ENCODE measurements at places on chromosomes 5 and 9.

DNA sequence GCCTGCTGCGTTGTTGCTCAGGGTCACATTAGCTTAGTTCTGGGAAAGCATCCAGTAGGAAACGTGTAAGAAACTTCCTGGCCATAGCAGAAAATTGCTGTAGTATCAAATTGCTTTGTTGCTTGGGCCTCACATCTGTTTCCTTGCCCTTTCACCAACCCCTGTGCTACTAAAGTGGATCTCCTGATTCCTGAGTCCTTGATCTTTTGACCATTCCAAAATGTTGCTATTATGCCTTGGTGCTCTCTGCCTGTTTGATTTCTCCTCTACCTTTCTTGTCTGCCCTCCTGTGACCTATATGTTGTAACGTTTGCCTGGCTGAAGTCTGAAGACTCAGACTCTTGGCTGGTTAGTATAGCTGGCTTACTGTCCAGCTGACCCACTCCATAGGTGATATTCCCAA, 350.5 kb downstream of the ADGRV1 start:
- no peak for DNase-seq

DNA sequence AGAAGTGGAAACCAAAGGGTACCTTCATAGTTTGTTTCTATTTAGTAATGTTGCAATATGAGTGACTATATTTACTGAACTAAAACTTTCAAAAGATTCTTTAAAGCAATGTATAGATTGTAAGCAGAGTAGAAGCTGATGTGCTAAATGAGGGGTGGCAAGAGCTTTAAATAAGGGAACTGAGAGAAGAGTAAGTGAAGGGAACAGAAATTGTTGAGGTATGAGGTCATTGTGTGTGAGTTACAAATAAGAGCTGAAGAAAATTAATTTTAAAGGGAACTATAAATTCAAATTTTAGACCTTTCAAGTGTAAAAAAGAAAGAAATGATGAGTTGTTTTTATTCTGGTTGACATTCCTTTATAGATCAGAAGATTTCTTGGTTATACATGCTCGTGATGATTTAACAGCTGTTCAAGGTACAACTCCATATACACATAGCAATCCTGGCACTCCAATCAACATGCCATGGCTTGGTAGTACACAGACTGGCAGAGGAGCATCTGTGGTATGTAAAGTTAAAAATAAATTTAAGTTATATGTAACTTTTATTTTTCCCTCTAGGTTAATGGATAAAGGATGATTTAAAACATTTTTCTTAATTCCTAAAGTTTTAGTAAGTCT, 135.1 kb upstream of the TNFAIP8 start:
- DNase-seq: no peak

- DNase-seq: no peak
Observed at GRCh38 chr9:90970608-90971007, 169.0 kb downstream of the SYK start.

DNA sequence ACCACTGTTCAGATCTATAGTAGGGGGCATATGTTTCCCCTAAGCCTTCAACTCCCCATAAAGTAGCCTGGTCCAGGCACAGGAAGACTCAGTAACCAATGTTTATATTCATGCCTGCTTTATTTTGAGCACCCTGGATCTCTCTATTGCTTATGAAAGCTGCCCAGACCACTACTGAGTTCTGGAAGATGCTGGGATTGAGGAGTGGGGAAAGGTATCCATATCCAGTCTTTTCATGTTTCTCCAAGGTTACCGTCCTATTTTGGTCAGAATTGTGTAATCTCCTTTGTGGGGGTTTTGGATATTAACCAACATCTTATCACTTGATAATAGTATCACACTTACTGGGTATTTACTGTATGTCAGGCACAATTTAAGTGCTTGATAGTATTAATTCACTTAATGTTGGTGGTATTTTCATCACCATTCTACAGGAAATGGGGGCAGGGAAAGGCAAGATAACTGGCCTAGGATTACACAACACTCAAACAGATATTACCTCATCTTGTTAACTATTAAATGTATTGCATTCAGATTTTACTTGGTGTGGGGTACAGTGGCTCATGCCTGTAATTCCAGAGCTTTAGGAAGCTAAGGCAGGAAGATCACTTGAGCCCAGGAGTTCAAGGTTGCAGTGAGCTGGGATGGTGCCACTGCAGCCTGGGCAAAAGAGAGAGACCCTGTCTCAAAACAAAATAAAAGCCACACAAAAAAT, 36.3 kb downstream of the RUSC2 start:
- DNase-seq: no peak

DNA sequence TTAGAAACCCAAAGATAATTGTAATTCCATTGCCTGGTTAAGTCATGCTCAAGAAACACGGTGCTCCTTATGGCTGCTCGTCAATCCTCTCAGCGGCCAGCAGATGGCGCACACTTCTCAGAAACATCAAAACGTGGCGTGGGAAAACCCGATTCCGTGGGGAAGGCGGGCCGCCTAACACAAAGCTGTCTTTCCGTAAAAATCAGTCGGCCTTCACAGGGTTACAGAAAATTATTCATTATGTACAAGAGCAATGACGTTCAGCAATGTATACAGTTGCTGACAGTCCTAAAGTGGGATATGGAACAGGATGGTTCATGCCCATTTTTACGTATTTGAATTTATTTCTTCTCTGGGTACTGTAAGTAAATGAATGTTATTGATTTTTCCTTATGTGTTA, 83.5 kb downstream of the PDE4D start:
- peak; percentile 57 for DNase-seq

GRCh38 chr9:21616082-21616778, 134.1 kb upstream of the IFNE start:
- no peak for DNase-seq

DNA sequence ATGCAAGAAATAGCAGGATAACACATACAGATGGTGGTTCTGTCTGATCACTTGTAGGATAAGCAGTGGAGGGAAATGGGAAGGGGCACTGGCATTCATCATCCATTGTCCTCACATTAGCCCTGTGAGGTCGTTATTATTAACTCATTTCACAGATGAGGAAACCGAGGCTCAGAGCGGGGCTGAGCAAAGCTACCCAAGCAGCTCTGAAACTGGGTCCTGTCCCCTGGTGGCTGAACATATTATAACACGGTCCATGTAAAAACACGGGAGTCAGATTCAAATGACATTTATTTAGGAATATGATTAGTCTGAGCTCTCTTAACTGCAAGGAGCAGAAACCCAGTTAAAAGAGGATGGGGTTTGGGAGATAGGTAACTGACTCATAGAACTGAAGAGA, 43.1 kb downstream of the HRH2 start:
- DNase-seq: no peak

DNA sequence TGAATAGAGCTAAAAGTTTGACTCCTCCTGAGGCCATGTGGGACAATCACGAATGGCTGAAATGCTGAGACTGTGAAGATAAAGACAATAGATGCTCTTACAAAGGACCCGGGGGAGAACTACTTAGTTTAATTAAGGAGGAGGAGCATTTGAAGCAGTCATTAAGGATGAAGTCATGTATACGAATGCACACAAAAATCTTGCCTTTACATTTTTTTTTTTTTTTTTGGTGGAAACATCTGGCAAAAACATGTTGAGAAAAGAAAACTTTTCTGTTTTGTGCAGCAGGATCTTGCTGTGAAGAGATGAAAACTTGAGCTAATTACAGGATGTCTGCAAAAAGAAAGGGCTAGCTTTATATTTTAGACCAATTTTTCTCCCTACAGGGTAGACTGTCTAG, 42.3 kb upstream of the NR3C1 start:
- DNase-seq: no peak

GRCh38 chr5:157820593-157821252, 38.2 kb downstream of the CLINT1 start:
- no peak for DNase-seq

GRCh38 chr5:88045931-88046461, 222.6 kb downstream of the TMEM161B start:
- DNase-seq: no peak

- DNase-seq: no peak
Observed at GRCh38 chr9:115209601-115210306, 91.8 kb upstream of the TNC start.

GRCh38 chr5:124858612-124859011, 112.2 kb upstream of the ZNF608 start:
- DNase-seq: no peak

- no peak for DNase-seq
Observed at GRCh38 chr5:123365156-123365555, 58.0 kb downstream of the CEP120 start.

DNA sequence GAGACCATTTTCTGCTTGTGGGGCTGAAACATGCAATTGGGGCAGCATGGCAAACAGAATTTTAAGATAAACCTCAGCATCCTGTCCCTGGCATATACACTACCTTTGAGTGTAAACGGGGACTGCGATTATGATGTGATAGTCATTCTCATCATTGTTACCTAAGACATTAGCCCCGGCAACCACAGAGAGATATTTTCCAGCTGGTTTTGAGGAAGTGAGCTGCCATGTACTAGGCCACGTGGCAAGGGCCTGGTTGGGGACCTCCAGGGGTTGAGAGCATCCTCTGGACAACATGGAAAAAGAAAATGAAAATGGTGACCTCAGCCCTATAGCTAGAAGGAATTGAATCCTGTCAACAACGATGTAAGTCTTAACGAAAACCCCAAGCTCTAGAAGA, 623.6 kb upstream of the CDH18 start:
- DNase-seq: no peak

GRCh38 chr5:120255214-120255613, 208.9 kb upstream of the PRR16 start:
- DNase-seq: no peak

DNA sequence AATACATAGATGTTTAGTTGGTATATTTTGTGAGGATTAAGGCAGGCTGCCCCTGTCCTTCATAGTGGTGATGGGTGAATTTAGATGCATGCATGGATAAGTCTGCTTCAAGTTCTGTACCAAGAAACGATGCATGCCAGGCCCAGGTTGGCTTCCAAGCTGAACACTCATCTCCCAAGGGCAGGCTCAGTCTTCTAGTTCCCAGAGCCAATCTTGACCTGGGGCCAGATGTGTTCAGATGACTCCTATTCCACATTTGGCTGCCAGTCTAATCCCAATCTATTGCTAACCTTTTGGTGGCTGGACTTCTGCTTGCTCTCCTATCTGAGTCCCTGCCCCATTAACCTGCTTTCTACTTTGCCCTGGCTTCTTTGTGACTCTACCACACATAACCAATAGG, 18.5 kb upstream of the SNAPC3 start:
- DNase-seq: no peak

DNA sequence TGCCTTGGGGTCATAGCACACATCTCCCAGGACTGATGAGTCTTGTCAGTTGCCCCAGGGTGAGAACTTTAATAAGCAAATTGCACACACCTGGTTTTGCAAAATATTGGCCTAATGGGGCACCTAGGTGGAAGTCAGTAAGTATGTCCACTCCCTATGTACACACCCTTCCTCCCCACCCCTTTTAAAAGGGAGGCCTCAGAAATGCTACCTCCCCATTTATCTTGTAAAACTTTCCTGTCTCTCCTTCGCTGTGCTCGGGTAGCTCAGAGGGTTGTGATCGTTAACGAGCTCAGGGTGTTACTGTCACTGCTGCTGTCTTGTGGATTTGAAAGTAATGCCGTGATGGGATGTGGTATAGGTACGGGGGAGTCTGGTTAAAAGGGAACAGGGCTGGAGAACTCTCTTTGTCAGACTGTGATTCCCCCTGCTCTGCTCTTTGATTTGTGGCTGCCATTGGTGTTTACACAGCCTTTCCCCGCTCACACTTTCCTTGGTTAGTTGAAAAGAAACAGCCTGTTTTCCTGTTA, 26.2 kb downstream of the ZNF462 start:
- DNase-seq: no peak

GRCh38 chr5:61589946-61590345, 257.9 kb downstream of the ZSWIM6 start:
- no peak for DNase-seq

DNA sequence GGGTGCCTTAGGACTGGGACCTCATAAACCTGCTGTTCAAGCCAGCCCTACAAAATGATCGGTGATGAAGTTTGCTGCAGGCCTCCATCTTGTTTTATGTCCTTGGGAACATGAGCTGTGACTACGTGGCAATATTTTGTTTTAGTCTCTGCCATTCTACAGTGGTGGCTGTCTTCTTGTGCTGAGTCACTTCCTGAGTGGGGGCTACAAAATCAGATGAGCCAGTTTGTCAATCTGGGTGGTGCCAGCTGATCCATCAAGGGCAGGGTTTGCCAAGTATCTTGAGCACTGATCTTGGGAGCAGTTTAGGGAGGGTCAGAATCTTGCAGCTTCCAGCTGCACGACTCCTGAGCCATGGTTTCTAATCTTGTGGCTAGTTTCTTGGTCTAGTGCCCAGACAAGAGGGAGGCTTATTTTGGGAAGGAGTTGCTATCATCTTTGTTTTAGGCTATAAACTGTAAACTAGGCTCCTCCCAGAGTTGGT, 94.7 kb downstream of the YTHDC2 start:
- no peak for DNase-seq

DNA sequence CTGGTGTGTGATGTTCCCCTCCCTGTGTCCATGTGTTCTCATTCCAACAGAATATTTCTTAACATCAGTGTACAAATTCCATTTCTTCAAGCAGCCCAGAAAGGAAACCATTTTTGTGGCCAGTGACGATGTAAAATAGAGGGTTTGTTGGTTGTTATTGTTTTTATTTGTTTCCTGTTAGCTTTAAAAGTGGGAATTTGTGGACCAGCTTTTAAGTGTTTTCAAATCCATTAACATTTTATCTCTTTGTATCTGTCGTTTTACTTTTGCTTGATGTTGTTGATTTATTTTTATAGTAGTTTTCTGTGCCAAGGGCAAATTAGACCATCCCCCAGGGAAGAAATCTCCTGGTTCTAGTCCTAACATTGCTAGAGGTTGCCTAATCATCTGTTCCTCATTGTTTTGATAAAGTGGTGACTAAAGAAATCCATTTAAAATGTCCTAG, 100.0 kb downstream of the GDNF start:
- DNase-seq: no peak

- no peak for DNase-seq
Observed at GRCh38 chr9:96022445-96023051, 147.1 kb downstream of the ERCC6L2 start.

GRCh38 chr9:130940693-130941576, 1.9 kb upstream of the FIBCD1 start:
- DNase-seq: peak; percentile 5

GRCh38 chr5:172798422-172799215, 27.6 kb upstream of the DUSP1 start:
- DNase-seq: no peak

DNA sequence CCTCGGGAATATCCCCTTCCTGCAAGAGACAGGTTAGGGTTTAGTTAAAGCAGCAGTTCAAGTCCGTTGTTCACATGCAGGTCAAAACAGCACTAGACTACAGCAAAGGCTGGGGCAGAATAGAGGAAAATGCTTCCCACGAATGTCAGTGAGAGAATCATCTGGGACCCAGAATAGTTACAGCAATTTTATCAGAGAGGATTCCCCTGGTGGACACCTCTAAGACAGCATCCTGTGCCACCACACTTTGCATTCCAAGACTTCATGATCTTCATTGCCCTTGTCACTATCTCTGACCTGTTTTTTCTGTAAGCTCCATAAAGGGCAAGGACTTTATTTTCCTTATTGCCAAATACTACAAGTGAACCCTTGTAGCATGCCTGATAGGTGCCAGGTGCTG, 12.9 kb downstream of the GRXCR2 start:
- DNase-seq: no peak
